Stimulated activated CD4-positive, alpha-beta T cell treated with anti-CD3 and anti-CD28 coated beads, Interleukin-2, amount 100 ng/mL, for 24 hours (primary cell): ENCODE measurements at places on chromosomes 1 and 21.
A peak's percentile ranks its signal among the peaks of the same experiment; 100 is the strongest.

- no peak for DNase-seq
These were observed 496.6 kb downstream of the DPYD start for GRCh38 chr1:97424209-97424608.

- no peak for DNase-seq
These were observed at the start of gene LDLRAD2 for GRCh38 chr1:21811875-21812305. Gene LDLRAD2, plus strand, starts transcription at chr1:21812265. Its CDS starts 187 bp downstream, at chr1:21812452.

DNA sequence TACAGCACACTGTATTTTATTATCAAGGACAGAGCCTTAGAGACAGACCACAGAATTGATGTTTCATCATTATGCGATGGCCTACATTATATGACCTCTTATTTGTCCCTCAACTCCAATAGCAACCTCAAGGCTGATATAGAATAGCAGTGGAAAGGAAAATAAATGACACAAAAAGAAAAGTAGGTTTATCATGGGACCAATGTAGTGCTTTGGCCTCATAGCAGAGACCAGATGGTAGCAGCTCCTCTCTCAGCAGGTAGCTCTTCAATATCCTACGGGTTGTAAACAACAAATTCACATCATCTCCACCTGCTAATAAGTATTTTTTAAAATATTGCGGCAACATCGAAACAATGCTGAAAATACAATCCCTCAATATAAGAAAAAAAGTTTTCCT is 25.2 kb downstream of the ANP32E start:
- no peak for DNase-seq

DNA sequence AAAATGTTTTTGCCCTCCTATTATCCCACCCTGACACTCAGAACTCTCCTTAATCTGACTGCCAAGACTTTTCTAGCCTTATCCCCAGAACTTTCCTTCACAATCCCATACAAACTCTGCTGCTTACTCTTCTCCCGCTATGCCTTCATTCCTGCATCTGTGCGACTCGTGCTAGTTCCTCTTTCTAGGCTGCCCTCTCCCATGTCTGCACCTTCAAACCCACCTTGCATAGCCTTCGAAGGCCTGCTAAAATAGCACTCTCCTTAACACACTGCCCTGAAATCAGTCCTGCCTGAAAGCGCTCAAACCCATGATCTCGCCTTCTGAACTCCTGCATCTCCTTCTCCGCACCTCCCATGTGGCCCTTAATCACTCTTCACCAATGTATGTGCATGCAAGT is 2.5 kb upstream of the NCF2 start:
- DNase-seq = no peak

- DNase-seq = no peak
These were observed 339.6 kb downstream of the CHRM3 start for GRCh38 chr1:239725933-239726332.

- no peak for DNase-seq
These were observed 9.4 kb upstream of the UAP1 start for GRCh38 chr1:162551969-162552683.

DNA sequence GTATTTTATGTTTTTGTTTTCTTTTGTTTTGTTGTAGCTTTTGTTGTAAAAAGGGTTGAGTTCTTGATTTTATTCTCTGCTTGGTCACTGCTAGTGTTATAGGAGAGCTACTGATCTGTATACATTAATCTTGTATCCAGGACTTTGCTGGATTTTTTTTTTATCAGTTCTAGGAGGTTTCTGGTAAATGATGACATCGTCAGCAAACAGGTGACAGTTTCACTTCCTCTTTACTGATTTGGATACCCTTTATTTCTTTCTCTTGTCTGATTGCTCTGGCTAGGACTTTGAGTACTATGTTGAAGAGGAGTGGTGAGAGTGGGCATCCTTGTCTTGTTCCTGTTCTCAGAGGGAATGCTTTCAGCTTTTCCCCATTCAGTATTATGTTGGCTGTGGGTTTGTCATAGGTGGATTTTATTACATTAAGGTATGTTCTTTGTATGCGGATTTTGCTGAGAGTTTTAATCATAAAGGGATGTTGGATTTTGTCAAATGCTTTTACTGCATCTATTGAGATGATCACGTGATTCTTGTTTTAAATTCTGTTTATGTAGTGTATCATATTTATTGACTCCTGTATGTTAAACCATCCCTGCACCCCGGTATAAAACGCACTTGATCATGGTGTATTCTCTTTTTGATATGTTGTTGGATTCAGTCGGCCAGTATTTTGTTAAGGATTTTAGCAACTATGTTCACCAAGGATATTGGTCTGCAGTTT is 905.7 kb downstream of the LTN1 start:
- no peak for DNase-seq

DNA sequence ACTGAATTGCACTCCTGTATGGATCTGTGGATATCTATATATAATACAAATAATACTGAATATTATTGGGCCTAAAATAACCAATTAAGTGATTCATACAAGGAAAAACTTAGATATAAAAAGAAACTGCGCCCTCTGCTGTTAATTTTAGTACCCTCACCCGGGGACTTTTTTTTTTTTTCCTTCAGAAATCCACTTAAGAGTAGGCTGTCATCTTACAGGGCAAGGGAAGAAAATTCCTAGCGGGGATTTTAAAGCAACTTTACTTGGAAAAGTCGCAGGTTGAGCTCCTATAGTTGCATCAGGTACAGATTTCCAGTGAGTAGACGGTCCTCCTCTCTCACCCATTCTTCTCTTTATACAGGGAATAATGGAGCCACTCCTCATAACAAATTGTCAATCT is 1.3 kb downstream of the NTNG1 start:
- DNase-seq = no peak

- DNase-seq = no peak
These were observed 22.2 kb upstream of the ARHGEF16 start for GRCh38 chr1:3432306-3432705.

GRCh38 chr1:68046885-68047658 is 3.4 kb downstream of the DIRAS3 start:
- no peak for DNase-seq

DNA sequence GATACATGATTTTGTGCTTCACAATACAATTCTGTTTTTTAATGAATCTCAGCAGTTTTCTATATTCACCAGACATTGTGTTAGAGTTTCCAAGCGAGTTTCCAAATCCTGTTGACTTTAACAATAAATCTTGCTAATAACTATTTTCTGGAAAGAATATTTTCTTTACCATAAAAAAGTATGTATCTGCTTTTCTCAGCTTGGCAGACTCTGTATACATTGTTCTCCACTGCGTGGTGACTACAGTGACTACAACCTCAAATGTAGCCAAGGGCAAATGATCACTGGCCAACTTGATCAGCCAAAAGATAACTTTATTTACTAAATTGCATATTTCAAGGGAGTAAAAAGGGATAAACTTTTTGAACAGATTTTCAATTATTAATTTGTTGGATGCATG is 325.9 kb upstream of the ADAMTS5 start:
- no peak for DNase-seq

- DNase-seq = no peak
These were observed 44.6 kb downstream of the CD247 start for GRCh38 chr1:167473761-167474160.

- DNase-seq = no peak
These were observed 13.4 kb downstream of the LRRC41 start for GRCh38 chr1:46289976-46290375.

- no peak for DNase-seq
These were observed 166.4 kb upstream of the IRF2BP2 start for GRCh38 chr1:234776256-234776875.

GRCh38 chr1:85654066-85654782 is 54.0 kb downstream of the ZNHIT6 start:
- DNase-seq = no peak

DNA sequence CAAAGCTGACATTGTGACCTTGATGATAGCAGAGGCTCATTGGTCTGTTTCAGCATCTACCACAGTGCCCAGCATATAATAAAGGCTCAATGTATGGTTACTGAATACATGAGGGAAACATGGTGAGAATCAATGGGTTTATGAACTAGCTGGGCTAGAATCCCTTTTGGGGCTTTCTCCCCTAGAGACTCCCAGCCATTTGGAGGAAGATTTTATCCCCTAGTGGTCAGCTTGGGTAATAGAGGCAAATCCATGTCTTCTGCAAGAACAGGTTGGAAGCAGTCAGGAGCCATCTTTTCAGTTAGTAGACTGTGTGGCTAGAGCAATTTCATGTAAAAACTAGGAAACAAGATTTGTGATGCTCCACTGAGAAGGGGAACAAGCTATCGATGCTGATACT is 15.8 kb upstream of the REG4 start:
- no peak for DNase-seq

GRCh38 chr1:63063367-63063766 is 259.0 kb upstream of the FOXD3 start:
- no peak for DNase-seq

DNA sequence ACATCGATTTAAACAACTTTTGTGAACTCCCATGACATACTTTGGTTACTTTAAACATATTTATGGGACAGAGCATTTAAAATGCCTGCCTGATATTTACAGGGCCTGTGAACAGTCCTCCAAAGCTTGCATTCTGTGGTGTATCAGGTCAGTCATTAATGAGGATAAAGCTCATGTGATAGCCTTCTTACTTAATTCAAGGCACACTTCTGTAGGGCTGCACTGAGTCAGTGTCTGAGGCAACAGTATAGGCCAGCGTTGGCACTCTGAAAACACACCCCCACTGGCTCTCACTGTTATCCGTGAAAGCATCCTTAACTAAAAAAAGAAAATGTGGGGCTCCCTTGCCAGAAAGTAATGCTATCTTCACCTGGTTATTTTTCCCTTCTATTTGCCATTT is 200.0 kb downstream of the NFIA start:
- DNase-seq = no peak

GRCh38 chr1:180178511-180179161 is 24.0 kb downstream of the QSOX1 start:
- peak; percentile 74 for DNase-seq

- no peak for DNase-seq
These were observed 48.2 kb downstream of the SYT2 start for GRCh38 chr1:202662081-202662480.

DNA sequence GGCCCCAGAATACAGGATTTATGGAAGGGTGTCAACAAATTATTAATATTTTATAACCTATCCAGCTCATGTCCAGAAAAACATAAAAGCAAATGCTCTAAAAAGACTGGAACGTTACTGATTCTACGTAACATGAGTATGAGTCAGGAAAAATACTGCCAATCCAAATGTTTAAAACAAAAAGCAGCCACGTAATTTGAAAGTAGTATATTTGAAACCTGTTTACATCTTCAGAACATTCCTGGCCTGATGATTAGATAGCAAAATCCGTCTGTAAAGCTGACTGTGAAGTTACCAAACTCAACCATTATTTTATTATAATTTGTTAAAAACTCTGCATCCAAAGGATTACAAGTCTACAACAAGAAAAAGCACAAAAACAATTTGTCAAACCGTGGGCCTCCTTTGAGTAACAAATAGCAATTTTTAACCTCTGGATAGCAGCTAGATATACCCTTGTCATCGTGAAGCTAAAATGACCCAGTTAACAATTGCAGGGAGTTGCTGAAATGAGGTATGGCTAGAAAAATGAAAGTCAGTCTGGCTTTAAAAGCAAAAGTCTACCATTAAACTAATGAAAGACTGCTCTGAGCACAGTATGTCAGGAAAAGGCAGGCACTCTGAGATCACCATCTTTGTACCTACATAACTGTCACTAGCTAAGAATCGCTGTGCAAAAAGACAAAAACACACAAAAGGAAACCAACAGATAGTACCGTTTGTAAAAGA is 1.2 kb downstream of the UBR4 start:
- no peak for DNase-seq

GRCh38 chr1:228902781-228903433 is 167.6 kb downstream of the RHOU start:
- DNase-seq = no peak

DNA sequence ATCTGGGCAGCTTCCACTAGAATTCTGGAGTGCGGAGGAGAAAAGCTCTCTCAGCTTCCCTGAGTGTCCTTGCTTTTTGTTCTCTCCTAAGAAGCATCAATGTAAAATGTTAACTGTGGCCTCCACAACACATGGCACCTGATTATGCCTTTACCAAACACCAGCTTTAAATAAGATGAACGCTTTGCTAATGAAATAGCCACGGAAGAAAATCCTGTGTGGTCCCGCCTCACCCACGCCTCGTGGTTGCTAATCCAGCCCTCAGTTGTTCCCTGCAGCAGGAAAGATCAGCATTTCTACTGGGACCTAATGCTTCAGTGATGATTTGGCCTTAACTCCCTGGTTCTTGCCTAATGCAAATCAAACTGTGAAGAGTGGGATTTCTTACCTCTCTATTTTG is 1.8 kb upstream of the ERG start:
- no peak for DNase-seq
